ENCODE measurements at places on chromosomes 3 and 15.
A peak's percentile ranks its signal among the peaks of the same experiment; 100 is the strongest.

DNA sequence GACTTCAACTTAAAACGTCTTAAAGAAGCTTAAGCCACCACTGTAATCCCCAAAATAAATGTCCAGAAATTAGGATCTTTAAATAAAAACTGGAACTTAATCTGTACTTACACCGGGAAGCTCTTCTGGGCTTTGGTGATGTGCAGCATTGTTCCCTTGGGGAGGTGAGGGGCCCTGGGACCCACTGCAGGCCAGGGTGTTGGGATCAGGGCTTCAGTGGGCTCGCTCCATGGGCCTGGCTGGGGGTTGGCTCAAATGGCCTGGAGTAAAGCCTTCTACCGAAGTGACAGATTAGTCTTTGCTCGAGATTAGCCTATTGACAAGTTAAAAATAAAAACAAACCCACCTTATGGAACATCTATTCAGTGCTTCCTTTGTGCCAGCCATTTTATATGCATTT is 6.1 kb upstream of the RNU6-1 start:
- DNase-seq, result no peak

- no peak for DNase-seq
These were observed 2.2 kb upstream of the ALPK3 start for GRCh38 chr15:84814916-84815315.

DNA sequence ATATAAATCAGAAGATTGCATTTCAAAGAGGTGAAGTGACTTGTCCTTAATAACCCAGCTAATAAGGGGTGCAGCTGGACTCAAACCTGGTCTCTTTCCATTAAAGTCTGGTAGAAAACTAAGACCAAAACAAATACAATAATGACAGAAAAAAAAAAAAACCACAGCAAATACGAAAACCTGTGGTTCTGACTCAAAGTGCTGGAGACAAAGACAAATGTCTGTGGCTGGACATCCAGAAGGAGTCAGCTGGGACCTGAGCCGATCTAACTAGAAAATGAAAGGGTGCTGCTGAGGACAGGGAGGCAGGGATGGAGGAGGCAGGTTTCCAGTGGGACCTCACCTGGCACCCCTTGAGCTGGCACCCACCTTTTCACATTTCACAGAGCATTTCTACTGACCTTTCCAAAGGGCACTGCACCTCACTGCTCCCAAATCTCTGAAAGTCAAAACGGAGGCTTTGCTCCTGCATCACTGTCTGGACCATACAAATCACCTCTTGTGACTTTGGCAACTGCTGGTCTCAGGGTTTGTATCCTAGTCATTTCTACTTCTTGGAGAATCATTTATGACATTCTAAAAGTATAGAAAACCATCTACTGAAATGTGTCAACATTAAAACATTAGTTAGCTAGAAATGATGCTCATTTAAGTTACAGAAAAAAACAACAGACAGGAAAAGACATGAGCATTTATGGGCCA is 61.7 kb downstream of the CCNL1 start:
- no peak for DNase-seq

DNA sequence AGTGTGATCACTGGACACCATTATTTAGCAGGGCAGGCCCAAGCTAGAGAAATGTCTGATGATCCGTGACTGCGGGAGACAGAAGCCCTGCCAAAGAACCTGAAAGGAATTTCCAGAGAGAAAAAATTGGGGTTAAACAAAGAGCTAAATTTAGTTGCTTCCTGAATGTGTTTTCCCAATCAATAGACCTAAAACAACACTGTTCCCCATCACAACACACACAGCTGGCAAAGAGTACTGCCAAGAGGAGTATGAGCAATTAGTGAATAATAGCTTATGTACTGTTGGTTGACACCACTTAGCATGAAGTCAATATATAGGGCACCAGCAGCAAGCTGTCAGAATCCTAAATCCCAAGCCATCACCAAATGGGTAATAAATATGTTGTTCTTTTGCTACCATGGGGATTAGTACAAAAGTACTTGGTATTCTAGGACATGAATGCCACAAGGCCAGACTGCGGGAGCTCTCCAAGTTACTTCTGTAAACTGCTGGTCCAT is 35.7 kb downstream of the CLK3 start:
- no peak for DNase-seq

GRCh38 chr3:143480344-143480743 is 360.8 kb downstream of the CHST2 start:
- DNase-seq, result no peak

DNA sequence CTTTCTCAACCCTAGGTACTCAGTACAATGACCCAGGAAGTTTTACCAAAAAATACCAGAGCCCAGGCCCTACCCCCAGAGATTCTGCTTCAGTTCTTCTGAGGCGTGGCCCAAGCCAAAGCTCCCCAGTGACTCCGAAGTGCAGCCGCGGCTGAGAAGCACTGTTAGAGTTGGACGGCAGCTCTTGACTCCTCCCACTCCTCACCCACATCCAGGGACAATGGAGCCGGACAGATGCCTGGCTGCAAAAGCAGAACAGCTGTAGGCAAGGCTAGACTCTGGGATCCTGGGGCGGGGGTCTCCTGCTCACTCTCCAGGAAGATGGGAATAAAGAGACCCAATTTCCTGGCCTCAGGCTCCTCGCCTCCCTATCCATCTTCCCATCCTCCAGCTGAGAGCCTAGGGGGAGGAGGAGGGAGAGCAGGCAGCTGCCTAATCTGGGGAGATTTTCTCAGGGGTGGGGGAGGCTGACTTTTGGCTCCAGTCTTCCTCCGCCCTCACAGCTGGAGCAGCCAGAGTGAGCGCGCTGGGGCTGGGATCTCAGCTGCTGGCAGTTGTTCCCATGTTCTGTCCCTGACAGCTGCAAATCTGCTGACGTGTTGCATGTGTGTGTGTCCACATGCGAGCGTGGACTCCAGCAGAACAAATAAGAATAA is 223.8 kb downstream of the OPA1 start:
- DNase-seq, result peak; percentile 74

GRCh38 chr3:45100981-45101407 is 45.2 kb downstream of the CDCP1 start:
- DNase-seq, result no peak

DNA sequence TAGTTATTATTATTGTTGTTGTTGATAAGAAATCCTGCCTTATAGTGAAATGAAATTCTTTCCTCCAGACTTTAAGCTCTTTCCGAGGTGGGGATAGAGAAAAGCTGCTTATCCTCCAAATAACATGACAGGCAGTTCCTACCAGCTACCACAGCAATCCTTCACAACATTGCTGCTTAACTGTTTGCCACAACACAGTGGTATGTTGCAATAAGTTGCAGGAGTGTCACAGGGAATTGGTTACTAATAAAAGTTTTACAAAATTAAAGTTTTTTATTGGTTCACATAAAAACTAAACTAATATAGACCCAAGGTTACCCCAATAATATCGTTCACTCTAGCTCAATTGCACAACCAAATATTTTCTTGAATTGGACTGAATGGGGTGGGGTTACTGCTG is 57.4 kb upstream of the ICE2 start:
- no peak for DNase-seq

DNA sequence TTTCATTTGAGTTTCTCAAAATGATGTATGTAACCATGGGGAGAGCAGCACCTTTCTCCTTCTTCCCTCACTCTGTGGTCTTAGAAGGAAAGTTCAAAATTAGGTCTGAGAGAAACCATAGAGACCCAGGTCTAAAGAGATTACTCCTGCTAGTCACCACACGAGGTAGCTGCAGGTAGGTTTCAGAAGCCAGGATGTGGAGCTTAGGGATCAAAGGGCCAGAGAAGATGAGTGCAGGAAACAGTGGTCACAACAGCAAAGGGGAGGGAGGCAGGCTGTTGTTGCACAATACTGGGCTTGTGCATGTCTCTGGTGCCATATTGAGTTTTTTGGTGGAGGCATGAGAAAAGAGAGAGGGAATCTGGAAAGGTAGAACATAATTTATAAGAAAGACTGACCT is 583.6 kb downstream of the AGBL1 start:
- no peak for DNase-seq

GRCh38 chr15:69793781-69794451 is 303.8 kb downstream of the TLE3 start:
- no peak for DNase-seq

- DNase-seq, result no peak
These were observed 96.6 kb downstream of the DNAJB8 start for GRCh38 chr3:128369881-128370642.

DNA sequence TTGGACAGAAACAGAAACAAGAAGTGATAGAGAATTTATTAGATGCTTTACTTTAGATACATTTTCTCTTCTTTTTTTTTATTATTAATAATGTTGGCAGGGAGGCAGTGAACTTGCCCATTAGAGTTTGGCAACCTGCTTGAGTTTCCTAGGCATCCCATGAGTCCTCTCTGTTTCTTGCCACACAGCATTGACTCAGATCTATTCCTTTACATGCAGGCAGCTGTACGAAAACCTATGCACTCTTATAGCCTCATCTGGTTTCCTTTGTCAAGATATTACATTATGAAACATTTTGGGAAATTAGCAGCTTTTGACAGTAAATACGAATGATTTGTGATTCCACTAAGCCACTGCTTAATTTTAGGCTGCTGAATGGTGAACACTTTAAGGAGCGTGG is 23.3 kb downstream of the IL1RAP start:
- no peak for DNase-seq

DNA sequence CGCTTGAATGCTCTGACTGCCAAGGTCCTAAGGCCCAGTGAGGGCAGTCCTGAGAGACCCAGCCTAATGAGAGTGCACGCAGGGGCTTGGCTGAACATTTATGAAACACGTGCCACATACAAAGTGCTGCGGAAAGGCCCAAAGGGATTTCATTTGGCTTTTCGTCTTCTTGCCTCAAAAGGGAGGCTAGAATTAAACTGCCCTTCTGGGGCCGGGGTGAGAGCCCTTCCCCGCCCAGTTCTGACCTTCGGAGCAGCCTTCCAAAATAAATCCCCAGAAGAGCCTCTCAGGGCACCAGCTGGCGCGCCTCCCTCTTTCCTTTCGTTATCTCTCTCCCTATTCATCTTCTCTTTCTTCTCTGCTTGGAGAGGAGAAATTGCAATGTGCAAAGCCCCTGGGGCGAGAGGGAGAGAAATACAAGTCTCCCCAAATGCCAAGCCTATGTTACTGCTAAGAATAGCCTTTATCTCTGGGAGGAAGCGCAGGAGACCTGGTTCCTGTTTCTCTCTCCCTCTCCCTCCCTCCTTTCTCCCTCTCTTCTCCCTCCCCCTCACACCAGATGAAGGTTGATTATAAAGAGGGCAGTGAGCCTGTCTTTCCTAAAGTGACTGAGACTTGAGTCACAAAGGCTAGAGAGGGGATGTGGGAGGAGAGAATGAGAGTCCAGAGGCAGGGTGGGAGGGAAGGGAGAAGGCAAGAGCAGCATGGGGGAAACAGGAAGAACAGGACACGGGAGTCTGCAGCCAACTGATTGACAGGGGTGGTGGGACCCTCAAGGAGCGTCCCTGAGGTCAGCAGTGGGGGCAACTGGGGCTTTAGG is 36.7 kb upstream of the NDUFB4 start:
- peak; percentile 74 for DNase-seq

- DNase-seq, result no peak
These were observed 2.1 kb downstream of the CHAC1 start for GRCh38 chr15:40955141-40955903.

DNA sequence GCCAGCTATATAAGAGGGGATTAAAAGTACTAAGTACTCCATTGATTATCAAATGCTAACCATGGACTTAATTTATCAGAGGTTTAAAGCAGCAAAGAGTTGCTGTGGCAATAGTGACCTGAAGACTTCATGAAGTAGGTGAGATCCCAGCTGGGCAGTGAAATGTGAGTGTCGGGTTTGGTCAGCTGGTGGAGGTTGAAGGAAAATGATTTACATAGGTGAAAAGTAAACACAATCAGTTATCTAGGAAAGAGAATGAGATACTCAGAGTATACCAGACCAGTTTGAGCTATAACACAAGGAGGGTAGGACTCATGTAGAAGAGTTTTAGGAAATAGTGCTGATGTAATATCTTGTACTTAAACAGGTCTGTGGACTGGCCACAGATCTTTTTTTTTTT is 16.5 kb upstream of the FBXO22 start:
- DNase-seq, result no peak

DNA sequence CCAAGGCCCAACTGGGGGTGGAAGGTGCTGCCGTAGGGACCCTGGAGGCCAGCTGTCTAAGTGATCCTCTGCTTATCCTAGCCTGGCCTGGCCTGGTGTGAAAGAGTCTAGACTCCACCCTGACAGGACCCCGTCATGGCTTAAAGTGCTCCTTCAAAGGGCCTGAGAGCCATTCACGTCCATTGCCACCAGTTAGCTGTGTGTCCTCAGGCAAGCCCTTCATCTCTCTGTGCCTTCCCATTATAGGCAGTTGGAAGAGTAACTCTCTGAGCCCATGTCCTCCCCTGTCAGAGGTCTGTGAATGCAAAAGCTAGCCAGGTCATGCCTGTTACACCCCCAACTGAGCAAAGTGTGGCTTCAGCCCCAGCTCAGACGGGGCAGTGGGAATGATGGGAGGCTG is 9.1 kb upstream of the DNAH1 start:
- DNase-seq, result no peak

GRCh38 chr3:138799822-138800221 is 34.9 kb downstream of the PIK3CB start:
- DNase-seq, result no peak

DNA sequence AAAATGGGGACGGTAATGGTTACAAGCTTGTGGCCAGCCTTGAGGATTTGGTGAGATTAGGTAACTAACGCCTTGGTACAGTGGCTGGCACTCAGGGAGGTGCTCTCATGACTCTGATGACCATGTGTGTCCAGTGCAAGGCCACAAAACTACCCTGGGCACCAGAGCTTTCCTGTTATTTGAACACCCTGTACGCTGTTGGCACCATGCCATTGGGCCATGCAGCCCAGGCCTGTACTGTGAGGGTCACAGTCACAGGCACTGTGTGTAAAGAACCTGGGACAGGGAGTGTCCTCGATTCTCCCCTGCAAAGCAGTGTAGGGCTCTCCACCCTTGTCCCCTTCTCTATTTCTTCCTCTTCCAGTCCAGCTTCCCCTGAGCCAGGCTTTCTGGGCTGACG is 6.3 kb downstream of the TMEM43 start:
- DNase-seq, result no peak

DNA sequence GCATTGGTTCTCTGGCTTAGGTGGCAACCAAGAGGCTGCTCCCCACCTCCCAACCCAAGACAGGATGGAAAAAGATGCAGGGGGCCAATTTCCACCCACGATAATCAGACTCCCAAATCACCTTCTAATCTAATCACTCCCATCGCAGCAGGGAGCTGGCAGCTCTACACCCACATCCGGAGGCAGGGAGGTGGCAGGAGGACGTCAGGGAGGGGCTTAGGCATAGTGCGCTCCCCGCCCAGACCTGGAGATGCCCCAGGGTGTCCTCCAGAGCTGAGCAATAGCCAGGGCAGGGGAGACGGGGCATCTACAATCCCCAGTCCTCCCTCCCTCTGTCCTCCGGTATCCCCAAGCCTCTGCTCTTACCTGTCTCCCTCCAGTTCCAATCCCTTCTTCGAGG is 70.5 kb upstream of the SEC13 start:
- DNase-seq, result no peak
